Stimulated activated CD8-positive, alpha-beta memory T cell treated with anti-CD3 and anti-CD28 coated beads, Interleukin-7, amount 100 ng/mL, for 1 hour (primary cell): ENCODE measurements at places on chromosomes 5 and 9.

GRCh38 chr5:64869419-64869818, 100.7 kb downstream of the CWC27 start:
- DNase-seq, result no peak

- no peak for DNase-seq
Measured at GRCh38 chr5:107646418-107646817, 24.3 kb downstream of the EFNA5 start.

DNA sequence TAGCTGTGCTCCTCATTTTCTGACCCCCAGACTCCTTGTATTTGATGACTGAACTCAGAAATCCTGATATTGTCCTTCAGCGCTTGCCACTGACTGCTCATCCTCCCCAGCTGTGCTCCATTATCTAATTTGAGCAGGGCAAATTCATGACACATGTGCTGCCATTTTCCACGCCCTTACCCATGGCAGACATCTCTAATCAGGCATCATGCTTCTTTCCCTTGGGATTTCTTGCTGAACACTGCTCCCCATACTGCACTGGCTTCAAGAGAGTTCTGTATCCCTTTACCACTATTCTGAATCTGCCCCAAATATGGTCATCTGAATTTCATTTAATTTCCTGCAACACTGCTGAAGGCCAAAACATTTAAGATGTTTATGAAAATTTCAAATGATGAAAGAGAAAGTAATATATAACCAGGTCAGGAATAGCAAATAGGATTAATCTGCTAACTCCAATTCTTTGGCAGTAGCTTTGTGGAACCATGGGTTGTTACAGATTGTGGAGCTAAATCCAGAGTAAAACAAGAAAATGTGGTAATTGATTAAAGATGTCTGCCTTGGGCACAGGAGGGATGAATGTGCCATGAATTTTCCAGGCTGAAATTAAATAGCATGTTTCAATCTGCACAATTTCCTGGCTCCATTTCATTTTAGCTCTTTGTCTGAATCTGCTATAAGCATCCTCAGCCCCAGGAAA, 93.6 kb downstream of the CYFIP2 start:
- DNase-seq, result no peak

GRCh38 chr5:128290152-128290858, 206.7 kb downstream of the SLC12A2 start:
- no peak for DNase-seq

- no peak for DNase-seq
Measured at GRCh38 chr9:14428781-14429230, 114.9 kb upstream of the NFIB start.

DNA sequence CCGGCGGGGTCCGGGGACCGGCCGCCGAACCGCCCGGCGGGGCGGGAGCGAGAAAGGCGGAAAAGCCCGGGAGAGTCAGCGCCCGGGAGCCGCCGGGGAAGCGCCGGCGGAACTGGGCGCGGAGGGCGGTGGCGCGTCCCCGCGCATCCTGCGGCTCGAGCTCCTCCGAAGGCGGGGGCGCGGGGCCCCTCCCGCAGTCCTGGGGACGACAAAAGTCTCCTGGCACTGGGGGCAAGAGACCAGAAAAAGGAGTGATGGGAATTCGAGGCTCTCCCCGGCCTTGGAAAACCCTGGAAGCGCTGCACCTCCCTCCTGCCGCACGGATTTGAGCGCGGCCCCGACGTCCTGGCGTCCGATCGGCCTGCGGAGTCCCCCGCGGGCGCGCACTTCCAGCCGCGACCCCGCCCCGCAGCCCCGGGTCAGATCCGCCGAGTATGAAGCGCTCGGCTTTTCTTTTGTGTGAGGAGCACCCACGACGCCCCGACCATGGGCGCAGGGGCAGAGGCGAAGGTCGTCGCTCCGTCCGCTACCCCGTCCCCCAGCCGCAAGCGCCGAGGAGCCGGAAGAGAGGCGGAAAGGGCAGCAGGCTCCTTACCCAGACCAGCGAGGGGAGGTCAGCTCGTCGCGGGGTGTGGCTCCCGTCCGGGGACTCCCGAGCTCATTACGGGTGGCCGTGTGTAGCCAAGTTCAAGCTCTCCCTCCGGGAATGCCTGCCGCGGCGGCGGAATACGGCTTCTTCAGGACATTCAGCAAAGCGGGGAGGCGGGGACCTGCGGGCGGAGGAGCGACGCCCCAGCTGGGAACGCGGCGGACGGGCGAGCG, at the start of gene EPB41L4A:
Gene EPB41L4A (minus strand): TSS at position 114 of the 822 bp plus-strand sequence. CDS start 238 bp downstream, outside the sequence.
- no peak for DNase-seq

GRCh38 chr5:375921-376798, 54.6 kb downstream of the AHRR start:
- no peak for DNase-seq

GRCh38 chr5:97888439-97888838, 705.4 kb upstream of the RIOK2 start:
- no peak for DNase-seq

DNA sequence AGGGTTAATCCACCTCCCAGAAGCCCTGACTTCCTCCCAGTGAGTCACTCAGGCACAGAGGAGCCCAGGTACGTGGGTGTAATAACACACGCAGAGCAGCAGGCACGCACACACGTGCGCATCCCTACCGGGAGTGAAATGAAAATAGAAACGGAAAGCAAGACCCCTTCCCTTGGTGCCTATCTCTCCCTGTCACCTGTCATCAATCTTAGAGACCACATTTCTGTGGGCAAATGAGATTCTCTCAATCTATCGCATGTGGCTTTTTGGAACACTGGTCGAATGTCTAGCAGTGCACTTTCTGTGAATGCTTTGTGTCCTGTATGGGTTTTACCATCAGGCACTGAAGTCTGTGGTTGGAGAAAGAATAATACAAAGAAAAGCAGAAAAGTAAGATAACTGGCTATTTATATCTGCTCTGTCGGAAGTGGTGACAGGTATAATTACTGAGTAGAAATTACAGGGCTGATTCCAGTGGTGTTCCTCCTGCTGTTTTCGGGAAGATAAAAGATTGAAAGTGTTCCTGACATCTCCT, 137.7 kb upstream of the GRIA1 start:
- DNase-seq, result no peak

DNA sequence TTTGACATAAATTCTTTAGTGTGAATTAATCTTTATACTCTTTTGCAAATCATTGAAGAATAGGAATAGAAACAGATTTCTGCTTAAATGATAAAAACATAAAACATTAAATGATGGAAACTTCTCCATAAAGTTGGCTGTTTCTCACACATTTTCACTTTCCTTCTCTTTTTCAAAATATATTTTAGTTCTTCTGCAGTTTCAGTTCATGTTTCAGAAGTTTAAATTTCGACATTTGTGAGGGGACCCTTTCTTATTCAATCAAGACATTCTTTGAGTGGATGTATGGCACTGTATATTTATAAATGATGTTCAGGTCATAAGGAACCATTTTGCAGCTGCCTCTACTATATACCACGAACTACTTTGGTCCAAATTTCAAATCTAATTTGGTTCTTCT, 34.6 kb downstream of the TNFAIP8 start:
- no peak for DNase-seq

DNA sequence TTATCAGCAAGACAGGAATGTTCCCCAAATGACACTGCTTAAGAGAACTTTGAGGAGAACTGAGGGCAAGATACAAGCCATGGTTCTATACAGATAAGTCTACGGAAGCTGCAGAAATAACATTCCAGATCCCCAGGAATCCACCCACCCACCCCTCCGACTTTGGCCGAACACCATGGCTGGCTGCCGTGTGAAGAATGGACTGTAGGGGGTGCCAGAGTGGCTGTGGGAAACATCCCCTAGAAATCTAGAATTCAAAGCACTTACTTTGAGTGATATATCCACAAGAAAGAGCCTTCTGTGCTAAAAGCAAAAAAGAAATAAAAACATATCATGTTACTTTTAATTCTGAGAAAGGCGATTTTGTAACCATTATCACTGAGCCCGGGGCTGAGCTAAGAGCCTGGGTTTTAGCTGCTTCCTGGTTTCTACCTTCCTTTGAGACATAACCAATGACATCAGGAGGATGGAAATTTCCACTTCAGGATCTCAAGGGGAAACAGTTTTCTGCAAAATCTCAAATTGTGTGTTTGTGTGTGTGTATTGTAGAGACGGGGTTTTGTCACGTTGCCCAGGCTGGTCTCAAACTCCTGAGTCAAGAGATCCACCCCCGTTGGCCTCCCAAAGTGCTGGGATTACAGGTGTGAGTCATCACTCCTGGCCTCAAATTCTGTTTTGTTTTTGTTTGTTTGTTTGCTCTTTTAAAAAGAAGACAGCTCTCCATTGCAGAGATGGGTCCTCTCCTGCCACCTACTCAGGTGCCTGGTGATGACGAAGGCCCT, 36.4 kb downstream of the GGTA1 start:
- no peak for DNase-seq

DNA sequence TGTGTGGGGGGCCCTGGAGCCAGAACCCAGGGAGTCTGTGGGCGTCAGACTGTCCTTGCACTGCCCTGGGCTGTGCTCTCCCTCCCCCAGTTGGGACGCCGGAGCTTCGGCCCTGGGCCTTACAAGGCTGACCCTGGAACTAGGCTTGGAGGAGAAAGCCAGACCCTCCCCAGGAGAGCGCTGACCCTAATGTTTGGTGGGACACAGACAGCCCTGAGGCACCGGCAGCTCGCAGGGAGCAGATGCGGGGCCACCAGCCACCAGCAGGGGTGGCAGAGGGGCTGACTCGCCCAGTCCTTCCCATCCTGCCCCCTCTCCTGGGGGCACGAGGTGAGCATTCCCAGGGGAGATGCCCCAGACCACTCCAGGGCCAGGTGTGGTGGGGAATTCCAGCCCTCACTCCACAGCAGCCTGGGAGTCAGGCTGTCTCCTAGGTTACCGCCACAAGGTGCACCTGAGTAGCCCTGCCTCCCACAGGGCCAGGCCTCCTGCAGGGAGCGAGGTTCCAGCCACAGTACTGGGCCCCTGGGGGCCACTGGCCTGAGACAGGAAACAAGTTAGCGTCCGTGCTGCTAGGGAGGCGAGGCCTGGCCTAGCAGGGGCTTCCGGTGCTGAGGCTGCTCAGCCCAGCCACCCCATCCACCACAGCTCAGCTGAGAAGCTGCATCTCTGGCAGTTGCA, 134.6 kb downstream of the OLFM1 start:
- no peak for DNase-seq

- no peak for DNase-seq
Measured at GRCh38 chr5:38725371-38725865, 120.4 kb upstream of the OSMR start.

GRCh38 chr9:3385871-3386270, 139.9 kb downstream of the RFX3 start:
- DNase-seq, result no peak

DNA sequence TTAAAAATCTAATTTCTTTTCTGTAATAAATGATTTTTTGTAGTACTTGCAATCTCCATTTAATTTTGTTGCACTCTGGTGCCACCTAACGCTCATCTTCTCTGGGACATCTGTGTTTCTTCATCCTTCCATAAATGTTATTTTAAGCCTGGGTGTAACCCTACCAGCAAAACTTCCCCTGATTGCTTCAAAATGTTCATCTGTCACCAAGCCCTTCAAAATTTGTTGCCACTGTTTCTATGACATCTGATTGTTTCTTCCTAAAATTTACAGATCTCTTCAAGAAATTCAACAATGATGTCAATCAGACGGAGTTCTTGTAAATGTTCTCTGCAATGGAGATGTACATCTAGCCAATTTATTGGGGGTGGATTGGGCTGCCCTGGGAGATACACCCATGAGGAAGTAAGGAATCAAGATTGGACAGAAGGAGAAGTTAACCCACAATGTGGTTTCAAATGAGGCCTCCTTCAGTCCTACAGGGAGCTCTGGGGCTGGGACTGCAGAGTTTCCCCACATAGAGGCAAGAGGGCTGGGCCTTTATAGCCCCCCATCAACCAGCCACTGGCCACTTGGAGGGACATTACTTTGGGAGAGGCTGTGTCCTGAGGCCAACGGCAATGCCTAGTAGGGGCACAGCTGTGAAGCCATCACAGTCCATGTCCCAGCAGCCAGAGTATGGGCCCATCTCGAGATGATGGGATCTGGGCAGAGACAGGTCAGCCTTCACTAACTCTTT, 23.3 kb downstream of the MCTP1 start:
- no peak for DNase-seq
